MV-4-11 (cell line): ENCODE measurements at places on chromosomes 1 and 21.
A peak's percentile ranks its signal among the peaks of the same experiment; 100 is the strongest.

- peak; percentile 45 for DNase-seq
Measured at GRCh38 chr1:183622884-183623785, 12.4 kb downstream of the ARPC5 start.

GRCh38 chr1:64942675-64943074 lies 23.7 kb downstream of the JAK1 start:
- DNase-seq, result peak; percentile 34

GRCh38 chr1:110676970-110677369 lies 2.2 kb upstream of the KCNA3 start:
- no peak for DNase-seq

DNA sequence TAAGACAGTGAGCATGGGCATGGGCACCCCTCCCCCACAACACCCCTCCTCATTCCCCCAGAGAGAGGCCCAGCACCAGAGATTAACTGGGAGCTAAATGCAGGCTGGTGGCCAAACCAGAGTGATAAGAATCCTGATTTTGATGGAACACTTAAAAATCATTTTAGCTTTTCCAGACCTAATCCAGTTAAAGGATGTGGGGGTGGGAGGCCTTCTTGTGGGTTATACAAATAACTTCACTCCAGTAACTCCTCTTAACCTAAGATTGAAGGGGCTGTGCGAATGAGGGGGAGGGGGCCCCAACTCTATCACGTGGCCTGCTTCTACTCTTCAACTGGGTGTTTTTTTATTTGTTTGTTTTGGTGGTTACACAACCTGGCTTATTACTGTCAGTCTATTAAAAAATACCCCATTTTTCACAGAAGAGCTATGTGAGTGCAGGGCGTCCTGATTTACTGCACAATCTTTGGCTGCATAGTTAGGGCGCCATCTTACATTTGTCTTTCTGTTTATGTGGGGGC lies 398.1 kb upstream of the LYPLAL1 start:
- DNase-seq, result no peak

- DNase-seq, result peak; percentile 43
Measured at GRCh38 chr21:36125512-36126207, 9.2 kb upstream of the CBR3 start.

- DNase-seq, result no peak
Measured at GRCh38 chr1:37038227-37039093, 4.1 kb upstream of the GRIK3 start.

DNA sequence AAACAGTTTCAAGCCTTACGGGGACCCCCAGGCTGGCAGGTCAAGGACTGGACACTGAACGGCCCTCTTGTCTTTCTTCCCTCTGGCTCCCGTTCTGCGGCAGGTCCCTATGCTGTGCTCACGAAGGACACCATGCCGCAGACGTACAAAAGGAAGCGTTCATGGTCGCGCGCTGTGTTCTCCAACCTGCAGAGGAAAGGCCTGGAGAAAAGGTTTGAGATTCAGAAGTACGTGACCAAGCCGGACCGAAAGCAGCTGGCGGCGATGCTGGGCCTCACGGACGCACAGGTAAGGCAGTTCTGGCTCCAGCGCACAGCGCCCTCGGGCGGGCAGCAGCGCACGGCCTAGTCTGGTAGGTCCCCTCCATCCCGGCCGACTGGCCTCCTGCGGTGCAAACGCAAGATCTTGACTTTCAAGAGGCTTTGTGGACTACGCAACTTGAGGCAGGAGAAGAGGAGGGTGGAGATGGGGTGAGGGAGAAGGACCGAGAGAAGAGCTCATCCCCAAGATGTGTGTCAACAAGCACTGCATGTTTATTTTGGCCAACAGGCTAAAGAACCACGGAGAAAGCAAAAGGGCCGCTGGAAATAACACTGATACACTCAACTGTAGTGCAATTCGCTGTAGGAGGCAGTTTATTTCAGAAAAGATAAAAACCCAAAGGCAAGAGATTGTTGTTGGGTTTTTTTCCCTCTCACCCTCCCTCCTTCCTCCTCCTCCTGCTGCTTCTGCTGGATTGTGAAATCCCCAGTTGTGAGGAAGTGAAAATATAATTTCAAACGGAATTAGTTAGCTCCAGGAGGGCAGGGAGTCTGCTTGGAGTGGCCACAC lies 3.0 kb downstream of the HLX start:
- peak; percentile 95 for DNase-seq

GRCh38 chr1:2533365-2533764 lies 3.3 kb upstream of the HES5 start:
- DNase-seq, result no peak

GRCh38 chr21:45962531-45963231 lies 18.9 kb upstream of the COL6A1 start:
- no peak for DNase-seq

DNA sequence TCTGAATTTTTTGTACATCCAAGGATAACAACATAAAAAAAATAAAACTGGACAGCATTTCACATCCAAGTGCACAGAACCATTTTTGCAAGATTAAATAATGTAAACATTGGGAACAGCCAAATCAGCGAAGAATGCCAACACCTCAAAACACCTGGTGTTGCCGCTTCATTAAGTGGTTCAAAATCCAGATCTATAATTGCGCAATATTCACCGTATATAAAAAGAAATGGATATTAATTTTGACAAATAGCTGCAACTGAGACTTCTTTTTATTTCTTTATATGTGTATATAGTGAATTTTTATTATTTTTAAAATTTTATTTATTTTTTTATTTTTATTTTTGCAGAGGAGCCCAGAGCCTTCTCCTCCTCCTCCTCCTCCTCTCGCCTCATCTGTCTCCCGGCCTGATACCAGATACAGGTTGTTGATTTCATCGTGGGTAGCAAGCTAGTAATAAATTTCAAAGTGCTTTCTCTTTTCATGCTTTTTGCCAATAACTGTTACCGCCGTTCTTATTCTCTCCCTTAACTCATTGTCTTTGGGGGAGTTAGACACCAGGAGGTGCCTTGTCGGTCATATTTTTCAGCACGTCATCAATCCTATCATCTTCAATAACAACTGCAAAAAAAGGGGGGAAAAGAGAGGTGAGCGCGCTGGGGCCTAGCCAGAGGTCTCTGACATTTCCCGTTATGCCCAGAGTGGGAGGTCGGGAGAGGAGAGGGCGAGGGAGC lies 2.7 kb downstream of the CAMK2N1 start:
- DNase-seq, result no peak

- no peak for DNase-seq
Measured at GRCh38 chr1:157626099-157626498, 28.2 kb upstream of the FCRL4 start.

DNA sequence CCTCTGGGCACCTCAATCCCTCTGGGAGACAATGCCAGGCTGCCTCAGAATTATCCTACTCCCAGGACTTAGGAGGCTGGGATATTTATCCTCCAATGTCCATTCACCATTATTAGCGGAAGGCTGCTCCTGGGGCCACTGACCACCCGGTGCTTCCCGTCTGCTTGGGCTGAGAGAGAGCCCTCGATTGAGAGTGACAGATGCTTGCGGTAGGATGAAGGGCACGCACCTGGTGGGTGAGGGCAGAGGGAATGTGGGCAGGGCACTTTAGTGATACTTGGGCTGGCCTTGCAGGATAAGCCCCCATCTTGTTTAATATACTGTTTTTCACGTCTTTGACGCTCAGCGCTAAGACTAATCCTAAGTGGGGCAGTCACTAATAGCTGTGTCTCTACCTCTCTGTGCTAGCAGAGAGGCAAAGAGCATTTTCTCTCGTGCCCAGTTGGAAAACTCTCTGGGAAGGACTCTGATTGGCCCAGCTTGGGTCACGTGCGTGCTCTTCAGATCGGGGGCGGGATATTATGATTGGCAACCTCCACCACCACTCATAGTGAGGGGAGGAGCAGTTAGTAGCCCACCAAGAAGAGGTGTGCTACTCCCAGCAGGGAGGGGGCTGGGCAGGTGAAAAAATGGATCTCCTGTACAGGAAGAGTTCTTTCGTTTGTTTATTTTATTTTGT lies 10.6 kb upstream of the PARS2 start:
- DNase-seq, result no peak

DNA sequence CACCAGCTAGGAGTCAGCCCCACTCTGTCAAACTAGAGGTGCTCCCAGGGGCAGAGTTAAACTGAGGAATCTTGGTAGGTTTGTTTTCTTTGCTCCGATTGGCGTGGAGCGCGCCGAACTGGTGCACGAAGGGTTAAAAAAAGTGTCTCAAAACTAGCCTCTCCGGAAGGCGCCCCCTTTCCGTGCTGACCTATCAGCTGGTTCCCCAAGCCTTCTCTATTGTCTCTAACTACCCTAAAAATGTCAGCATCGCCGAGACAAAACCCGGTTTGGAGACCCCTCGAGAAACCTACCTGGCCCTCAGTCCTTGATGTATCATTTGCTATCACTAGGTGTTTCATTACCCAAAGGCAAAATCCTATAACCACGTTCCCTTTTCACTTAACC lies 2.2 kb downstream of the TGFB2 start:
- no peak for DNase-seq

DNA sequence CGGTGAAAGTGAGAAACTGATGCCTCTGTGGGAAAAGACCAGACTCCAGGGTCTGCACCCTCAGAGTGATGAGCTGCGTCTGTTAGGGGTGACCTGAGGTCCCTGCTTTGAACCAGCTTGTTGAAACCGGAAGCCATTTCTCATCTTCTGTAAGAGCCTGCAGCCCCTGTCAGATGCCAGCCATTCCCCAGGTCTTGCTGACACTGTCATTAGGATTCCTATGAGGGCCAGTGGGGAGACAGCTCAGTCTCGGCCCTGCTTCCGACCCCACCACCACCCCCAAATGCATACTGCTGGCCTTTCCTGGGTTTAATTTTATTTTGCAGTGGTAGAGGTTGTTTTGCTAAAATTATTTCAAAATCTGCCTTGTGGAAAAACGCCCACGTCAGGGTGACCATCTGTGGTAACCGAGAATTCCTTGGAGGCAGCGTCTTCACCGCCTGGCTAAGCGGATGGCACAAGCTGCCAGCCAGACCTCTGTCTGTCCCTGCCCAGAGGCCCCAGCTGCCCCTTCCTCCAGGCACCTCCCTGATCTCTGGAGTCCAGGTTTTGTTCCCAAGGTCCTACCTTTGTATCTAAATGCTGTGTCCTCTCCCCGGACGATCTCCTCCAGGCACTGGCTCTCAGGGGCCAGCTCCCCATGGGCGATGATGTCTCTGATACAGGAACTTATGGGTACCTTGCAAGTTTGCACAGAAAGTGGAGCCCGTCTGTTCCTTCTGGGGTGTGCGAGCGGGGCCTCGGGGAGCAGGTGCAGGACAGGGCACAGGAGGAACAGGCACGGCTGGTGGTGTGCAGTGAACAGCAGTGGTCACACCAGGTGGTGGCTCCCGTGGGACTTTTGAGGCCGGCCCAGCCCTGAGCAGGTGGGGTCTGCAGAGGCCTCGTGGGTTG lies 49.9 kb downstream of the PRKCZ start:
- no peak for DNase-seq

GRCh38 chr1:29785137-29785527 lies 548.8 kb downstream of the PTPRU start:
- no peak for DNase-seq

GRCh38 chr21:42624095-42624790 lies 29.2 kb upstream of the PDE9A start:
- no peak for DNase-seq

- peak; percentile 98 for DNase-seq
Measured at GRCh38 chr1:207828485-207829158, 76.8 kb downstream of the CD46 start.

GRCh38 chr1:212655668-212656440 lies 43.8 kb downstream of the BATF3 start:
- DNase-seq, result no peak

DNA sequence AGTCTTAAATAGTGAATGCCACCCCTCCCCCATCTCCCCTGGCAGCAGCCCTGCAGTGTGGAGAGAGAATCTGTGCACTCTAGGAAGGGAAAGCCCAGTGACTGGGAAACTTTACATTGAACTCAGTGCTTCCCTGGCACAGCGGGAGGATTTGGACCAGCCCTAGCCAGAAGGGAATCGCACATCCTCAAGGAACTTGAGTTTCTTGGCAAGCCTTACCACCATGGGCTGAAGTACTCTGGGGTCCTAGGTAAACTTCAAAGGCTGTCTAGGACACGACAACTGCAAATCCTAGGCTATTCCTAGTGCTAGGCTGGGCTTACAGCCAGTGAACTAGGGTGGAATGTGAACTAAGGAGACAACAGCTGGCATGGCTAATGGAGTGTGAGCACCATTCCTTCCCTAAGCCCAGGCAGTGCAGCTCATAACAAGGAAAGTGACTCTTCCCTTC lies 88.3 kb downstream of the COL24A1 start:
- no peak for DNase-seq

DNA sequence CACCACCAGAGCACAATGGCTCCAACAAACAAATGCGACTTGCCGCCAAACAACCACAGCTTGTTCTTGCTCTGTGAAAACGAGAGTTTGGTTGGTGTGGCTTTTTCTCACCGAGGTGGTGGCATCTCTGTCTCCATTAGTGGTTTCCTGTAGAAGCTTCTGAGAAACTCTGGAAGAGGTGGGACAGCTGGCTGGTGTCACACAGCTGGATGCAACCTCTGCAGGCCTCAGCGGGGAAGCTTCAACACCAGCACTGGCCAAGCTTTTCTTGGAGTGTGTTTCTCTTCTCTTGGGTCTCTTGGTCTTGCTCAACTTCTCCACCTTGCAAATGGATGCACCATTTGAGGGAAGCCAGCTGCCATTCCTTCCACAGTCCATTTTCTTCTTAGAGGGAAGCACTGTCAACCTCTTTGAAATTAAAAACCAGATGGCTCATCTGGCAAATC lies 124.8 kb downstream of the KCNN3 start:
- DNase-seq, result peak; percentile 88

- DNase-seq, result no peak
Measured at GRCh38 chr1:51581238-51581637, 35.7 kb upstream of the OSBPL9 start.
